Dermis blood vessel endothelial cell (primary cell): ENCODE measurements at places on chromosomes 1 and 21. TPM values are rescaled to one million over a fixed set of nuclear protein-coding genes. Genes with fewer than 3 reads are reported as not detected.

- no peak for DNase-seq
These were observed 4.8 kb downstream of the RCAN3 start for GRCh38 chr1:24507405-24507804.

DNA sequence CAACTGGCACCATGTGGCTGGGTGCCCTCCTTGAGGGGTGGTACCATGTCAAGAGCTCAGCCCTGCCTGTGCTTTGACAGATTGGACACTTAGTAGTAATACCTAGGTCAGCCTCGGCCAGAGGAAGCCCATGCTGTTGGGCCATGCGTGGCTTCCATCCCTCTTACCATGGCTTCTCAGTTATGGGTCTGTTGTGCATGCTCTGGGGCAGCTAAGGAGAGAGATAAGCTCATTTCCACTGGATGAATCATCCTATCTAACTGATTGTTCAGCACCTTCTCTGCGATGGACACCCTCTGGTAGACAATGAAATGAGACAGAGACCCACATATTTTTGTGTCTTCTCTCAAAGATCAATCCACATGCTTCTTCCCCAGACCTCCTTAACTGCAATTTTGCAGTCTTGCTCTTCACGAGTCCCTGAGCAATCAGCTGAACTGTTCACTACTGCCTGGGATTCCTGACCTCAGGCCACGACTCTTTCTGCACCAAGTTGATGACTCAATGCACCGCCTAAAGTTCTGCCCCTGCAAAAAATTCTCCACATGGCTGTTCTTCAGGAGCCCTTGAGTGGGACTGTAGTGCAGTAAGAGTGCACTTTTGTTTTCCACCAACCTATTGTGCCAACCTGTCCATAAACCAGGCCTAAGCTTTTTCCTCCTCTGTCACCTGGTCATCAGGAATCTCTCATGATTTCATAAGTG lies 6.9 kb upstream of the TRIM62 start:
- DNase-seq = no peak

GRCh38 chr1:221742555-221743415 lies 896 bp upstream of the DUSP10 start:
- peak; percentile 72 for DNase-seq

DNA sequence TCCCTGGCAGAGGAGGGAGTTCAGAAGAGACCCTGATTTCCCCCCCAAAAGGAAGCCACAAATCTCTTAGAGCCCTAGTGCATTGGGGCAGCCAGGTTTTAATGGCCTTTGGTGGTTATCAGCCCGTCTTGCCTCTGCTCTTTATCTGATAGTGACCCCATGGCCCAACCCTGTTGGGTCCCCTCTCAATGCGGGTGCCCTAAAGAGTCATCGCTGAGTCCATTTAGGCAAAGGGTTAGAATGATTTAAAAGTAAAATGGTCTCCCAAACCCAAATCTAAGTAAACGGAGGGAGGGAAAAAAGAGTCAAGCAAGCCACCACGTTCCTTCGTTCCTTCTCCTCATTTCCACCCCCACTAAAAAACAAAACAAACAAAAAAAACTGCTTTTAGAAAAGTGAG lies 164.0 kb downstream of the RUNX1 start:
- DNase-seq = peak; percentile 43

DNA sequence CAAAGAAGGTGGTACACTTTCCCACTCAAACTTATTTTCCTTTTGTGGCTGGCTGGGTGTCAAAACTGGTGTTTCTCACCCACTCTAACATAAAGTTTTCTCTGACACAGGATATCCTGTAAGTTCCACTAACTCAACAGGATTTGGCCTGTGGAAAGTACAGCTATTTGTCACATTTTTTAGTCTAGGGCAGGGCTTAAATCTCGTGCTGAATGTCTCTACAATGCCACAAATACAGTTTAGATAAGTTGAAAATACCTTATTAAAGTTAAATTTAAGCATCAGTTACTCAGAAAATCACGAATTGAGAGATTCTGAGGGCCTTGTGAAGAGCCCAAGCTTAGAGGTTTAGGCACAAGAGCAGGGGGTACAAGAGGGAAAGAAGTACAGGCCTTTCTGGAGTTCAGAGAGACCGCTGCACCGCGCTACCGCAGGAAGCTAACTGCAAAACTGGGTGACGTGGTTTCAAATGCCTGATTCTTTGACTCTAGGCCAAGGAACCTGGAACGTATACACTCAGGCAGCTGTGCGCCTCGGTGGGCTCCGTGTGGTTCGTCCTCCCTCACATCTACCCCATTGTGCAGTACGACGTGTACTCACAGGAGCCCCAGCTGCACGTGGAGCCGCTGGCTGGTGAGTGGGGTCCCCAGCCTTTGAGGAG lies 23.4 kb upstream of the PWP2 start:
- DNase-seq = peak; percentile 81

GRCh38 chr1:21650400-21650799 lies 18.8 kb downstream of the RAP1GAP start:
- DNase-seq = no peak

The FAM163A gene
- under 0.01 and 0.05 TPM in 2 replicates for total RNA-seq

DNA sequence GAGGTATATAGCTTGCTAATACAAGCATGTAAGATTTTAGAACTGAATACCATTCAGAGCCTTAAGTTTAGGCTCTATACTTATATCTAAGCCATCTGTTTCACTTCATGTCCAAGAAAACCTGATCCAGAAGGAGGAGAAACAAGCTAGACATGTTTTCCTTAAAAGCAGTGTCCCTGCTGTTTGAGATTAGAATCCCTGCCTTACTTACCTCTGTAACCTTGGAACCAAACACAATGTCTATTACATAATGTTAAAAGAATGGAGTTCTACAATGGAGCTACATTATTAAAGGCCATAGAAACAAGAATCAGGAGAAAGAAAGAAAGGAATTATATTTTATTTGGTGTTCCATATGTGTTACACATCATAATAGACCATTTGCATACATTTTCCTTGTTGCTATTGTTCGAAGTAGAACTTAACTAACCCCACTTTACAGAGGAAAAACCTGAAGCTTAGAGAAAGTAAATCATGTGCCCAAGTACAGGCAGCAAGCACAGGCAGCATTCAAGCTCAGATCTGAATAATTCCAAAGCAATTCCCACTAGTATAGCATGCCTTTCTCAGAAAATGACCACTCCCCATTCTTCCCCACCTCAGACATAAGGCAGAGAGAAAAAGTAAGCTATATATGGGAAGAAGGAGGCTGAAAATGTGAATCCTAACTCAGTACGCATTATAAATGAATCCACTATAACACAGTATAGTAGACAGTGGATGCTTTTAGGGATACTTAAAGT lies 380.1 kb upstream of the SPAG17 start:
- DNase-seq = no peak

DNA sequence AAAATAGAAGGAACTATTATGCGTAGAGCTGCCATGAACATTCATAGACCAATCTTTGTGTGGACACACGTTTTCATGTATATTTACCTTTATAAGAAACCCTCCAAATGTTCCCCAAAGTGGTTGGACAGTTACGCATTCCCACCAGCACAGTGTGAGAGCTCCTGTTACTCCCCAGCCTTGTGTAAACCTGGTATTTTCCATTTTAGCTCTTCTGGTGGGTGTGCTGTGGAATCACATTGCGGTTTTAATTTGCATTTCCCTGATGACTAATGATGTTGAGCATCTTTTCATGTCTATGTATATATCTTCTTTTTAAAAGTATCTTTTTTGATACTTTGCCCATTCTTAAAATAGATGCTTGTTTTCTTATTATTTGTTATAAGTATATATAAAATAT lies 3.2 kb upstream of the UBASH3A start:
- DNase-seq = no peak

GRCh38 chr1:59332983-59333382 lies 36.1 kb downstream of the FGGY start:
- peak; percentile 81 for DNase-seq

DNA sequence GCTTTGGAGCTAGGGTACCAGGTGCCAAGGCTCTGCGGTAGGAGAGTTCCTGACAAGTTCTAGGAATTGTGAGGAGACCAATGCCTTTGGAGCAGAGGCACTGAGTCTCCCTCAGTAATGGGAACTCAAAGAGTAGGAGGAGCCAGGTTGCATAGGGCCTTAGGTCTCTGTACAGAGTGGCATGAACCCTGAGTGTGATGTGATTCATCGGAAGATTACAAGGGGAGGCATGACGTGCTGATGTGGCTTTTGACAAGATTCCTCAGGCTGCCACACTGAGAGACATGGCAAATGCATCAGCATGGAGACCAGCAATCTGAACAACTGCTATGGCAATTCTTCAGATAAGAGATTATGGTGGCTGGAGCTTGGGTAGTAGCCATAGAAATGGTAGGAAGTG lies 94.6 kb upstream of the SLC44A3 start:
- no peak for DNase-seq

DNA sequence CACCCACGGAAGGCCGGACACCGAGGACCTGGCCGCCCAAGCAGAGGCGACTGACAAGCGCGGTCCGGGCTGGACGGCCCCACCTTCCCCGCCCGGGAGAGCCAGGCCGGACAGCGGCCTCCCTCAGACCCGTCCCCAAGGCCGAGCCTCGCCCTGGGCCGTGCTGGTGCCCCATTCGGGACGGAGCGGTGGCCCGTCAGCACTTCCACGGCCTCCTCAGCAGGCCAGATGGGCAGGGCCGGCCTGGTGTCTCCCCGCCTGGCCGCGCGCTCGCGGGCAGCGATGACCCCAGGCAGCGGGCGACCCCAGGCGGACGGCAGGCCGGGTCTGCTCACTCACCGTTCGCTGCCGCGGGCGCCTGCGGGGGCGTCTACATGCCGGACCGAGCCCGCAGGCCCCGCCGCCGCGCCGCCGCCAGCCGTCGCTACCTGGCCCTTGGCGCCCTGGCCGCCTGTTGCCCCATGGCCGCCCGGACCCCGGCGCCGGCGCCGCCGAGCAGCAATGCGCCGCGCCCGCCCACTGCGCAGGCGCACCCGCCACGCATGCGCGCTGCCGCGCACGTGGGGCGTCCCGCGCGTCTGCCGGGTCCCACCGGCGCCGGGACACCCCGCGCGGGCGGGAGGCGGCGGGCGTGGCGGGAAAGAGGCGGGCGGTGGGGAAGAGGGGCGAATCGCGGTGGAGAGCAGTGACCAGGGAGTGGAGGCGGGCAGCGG lies at the start of gene NADK:
TSS of gene NADK (minus strand) at position 521 of the 713 bp plus-strand sequence. CDS start 13,064 bp downstream, outside the sequence.
- DNase-seq = peak; percentile 75

- DNase-seq = peak; percentile 39
These were observed 22.2 kb upstream of the SPATA6 start for GRCh38 chr1:48493970-48494769.

DNA sequence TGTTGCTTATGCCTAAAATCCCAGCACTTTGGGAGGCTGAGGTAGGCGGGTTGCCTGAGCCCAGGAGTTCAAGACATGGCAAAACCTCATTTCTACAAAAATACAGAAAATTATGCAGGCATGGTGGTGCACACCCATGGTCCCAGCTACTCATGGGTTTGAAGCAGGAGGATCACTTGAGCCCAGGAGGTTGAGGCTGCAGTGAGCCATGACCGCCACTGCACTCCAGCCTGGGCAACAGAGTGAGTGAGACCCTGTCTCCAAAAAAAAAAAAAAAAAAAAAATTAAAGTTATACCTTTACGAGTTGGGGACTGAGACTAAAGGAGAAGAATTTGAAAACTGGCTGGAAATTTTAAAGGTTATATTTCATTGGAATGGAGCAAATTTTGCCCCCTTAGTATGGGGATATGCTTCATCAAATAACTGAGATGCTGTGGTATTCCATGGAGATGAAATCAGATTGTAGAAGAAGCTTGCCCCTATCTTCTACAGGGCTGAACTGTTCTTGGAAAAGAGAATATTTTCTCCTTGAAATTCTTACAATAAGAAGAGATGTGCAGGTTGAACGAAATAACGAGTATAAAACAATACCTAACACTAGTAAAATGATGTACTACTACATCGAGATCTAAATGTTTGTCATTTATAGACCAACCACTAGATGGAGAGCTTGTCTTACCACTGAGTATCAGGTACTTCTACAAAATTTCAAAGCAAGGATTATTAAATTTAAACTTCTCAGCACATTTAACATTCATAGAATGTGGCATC lies 34.9 kb upstream of the SCYL3 start:
- peak; percentile 71 for DNase-seq

GRCh38 chr1:92080128-92080985 lies at the start of gene BTBD8:
Gene BTBD8 (plus strand): TSS chr1:92080345. CDS start chr1:92080572, 227 bp downstream.
- peak; percentile 48 for DNase-seq

The S100A14 gene
- total RNA-seq = 0.42 and 0.68 TPM in 2 replicates

DNA sequence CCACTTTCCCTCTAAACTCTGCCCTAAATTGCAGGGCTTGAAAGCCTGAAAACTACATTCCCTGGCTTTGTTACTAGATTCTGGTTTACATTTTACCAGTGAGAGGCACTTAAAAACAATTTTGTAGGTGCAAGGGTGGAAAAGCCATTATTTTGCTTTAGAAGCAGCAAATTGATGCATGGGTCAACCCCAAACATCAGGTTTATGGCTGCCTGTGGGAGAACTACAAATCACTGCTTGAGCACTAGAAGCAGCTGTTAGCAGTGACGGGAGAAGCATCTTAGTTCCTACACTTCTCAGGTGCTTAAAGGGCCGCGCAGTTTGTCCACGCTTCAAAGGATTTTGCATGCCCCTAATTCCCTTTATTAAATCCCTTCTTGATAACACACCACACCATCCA lies 417.2 kb downstream of the PCP4 start:
- DNase-seq = no peak

- DNase-seq = no peak
These were observed 17.2 kb upstream of the CXADR start for GRCh38 chr21:17495680-17496079.

- DNase-seq = no peak
These were observed 74.1 kb downstream of the XCL2 start for GRCh38 chr1:168469690-168470089.

DNA sequence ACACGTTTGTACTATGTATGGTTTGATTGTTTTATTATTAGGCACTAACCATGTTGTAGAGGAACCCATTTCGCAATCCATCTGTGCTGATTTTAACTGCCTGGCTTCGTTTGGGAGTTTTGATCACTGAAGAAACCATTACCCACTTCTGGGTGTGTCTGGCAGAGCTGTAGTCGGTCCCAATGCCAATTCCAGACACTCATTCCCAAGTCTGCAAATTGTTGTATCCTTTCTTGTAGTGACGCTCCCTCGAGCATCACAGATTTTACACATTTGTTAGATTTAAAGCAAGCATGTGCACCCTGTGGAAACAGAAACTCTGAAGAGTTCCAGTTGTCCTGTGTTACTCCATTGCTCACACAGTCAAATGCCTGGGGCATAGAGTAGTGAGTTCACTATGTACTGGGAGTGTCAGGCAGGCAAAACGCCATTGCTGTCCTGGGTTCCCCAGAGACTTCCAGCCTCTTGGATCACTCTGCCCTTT lies 31.0 kb upstream of the EFCAB14 start:
- no peak for DNase-seq

DNA sequence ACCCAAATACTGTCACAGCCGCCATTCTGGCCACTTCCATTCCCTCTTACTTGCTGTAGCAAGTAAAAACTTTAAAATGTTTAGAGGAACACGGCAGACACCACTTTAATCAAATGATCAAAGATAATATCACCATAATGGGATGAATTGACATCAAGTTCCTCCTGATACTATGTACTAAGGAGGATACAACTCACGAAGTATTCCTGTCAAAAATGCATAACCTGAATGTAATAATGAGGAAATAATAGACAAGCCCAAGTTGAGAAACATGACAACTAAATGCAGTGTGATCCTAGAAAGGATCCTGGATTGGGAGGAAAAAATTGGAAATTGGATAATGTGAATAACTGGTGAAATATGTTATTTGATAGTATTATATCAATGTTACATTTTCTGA lies 3.9 kb downstream of the KDF1 start:
- no peak for DNase-seq

GRCh38 chr21:31667639-31668038 lies 8.1 kb downstream of the SOD1 start:
- no peak for DNase-seq
